Activated CD4-positive, alpha-beta T cell treated with anti-CD3 and anti-CD28 coated beads, Interleukin-2, amount 10 ng/mL, durations not matched to agents 24 days and 14 days (primary cell): ENCODE measurements at places on chromosomes 1 and 21. TPM values are rescaled to one million over a fixed set of nuclear protein-coding genes. Genes with fewer than 3 reads are reported as not detected.

DNA sequence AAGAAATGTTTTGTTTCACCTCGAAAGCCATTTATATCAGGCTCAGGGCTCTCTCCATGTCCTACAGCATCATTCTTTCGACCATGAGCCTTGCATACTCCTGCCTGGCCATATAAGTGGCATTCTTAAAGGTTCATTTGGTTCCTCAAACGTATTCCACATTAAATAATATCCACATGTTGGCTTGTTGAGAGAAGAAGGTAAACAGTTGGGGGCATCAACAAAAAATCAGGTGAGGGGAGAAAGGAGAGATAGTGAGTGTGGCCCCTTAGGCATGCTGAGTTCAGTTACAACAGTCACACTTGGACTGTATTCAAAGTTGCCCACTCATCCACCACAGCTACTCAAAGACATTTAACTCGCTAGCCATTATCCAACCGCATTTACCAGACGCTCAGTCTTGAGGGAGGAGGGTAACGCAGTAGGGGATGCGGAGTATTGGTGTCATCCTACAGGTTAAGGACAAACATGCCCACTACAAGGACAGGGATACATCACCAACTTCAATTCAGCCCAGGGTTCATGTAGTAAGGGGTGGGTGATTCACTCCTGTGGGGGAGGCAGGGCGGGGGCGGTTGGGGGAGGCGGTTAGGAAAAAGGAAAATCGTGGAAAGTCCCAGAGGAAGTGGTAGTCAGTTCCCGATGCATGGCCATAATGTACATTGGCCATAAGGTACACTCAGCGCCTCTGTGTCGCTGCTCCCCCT, 1.4 kb downstream of the ZNF697 start:
- peaks cover 76% of the 10 kb centered on the region for H3K27me3 ChIP-seq
- DNase-seq = no peak
- peak overlapping the region; percentile 88 for H3K4me3 ChIP-seq
- H3K36me3 ChIP-seq = no peaks in the 10 kb centered on the region
- peak overlapping the region; percentile 23 for H3K27ac ChIP-seq
- H3K4me1 ChIP-seq = peaks cover 29% of the 10 kb centered on the region

DNA sequence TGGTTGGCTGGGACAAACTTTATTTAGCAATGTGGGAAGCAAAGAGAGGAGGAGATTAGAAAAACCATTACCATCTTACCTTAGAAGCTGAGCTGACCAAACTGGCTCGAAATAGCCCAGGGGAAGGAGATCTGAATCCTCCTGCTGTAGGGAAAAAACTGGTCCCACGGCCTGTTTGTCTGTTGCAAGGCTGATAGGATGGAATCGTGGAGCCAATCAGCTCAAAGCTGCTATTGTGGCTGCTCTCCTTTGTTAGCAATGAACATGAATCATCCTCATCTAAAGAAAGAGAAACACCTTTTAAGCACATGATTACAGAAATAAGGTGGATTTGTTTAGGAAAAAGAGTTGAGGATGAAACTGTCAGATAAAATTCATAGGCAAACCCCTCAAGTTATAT, 21.5 kb downstream of the CLSPN start:
- H3K36me3 ChIP-seq = peaks cover 42% of the 10 kb centered on the region
- H3K4me1 ChIP-seq = no peaks in the 10 kb centered on the region
- H3K27ac ChIP-seq = no peak overlapping the region
- DNase-seq = no peak
- no peaks in the 10 kb centered on the region for H3K27me3 ChIP-seq

GRCh38 chr1:28246427-28246832, 10.5 kb downstream of the ATP5IF1 start:
- no peaks in the 10 kb centered on the region for H3K36me3 ChIP-seq
- H3K27ac ChIP-seq = peak overlapping the region; percentile 93

- peak; percentile 64 for DNase-seq
- H3K27me3 ChIP-seq = peaks cover 17% of the 10 kb centered on the region
- peaks cover 68% of the 10 kb centered on the region for H3K4me1 ChIP-seq
Measured at GRCh38 chr1:101311146-101311920, 74.5 kb downstream of the S1PR1 start.

DNA sequence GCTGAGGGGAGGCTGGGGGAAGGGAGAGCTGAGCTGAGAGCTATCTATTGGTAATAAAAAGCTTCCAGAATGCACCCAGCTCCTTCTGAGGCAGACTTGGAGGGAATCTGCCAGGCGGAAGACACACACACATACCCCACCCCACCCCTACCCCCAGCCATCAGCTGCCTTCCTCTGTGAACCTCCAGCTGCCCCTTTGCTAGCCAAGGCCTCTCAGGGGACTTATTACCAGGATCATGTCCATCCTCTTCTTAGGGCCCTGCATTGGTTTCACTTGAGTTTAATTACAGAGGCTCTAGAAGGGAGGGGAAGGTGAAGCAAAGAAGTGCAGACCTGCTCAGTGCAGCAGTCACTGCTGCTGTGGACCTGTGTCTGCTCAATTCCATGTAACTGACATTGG, 156.4 kb downstream of the OMA1 start:
- H3K36me3 ChIP-seq = no peaks in the 10 kb centered on the region
- no peak overlapping the region for H3K4me3 ChIP-seq
- no peak for DNase-seq
- peaks cover 3% of the 10 kb centered on the region for H3K4me1 ChIP-seq
- H3K27ac ChIP-seq = no peak overlapping the region

GRCh38 chr1:31625561-31626222, 8.2 kb downstream of the HCRTR1 start:
- DNase-seq = no peak
- H3K4me1 ChIP-seq = peaks cover 9% of the 10 kb centered on the region
- no peak overlapping the region for H3K4me3 ChIP-seq
- H3K27ac ChIP-seq = no peak overlapping the region
- peaks cover 27% of the 10 kb centered on the region for H3K36me3 ChIP-seq

Gene S100A10
- total RNA-seq = 103 and 107 TPM in 2 replicates
